HS-5 (cell line): ENCODE measurements at places on chromosomes 5 and 9.

- DNase-seq = no peak
Observed at GRCh38 chr5:55650386-55650785, 61.7 kb downstream of the SLC38A9 start.

- DNase-seq = peak; percentile 48
Observed at GRCh38 chr5:42377496-42377895, 45.7 kb upstream of the GHR start.

GRCh38 chr5:39057734-39058133 lies 16.5 kb downstream of the RICTOR start:
- no peak for DNase-seq

GRCh38 chr5:138819081-138819480 lies 56.1 kb downstream of the LRRTM2 start:
- DNase-seq = no peak

- DNase-seq = no peak
Observed at GRCh38 chr9:75775966-75776691, 114.3 kb upstream of the PCSK5 start.

DNA sequence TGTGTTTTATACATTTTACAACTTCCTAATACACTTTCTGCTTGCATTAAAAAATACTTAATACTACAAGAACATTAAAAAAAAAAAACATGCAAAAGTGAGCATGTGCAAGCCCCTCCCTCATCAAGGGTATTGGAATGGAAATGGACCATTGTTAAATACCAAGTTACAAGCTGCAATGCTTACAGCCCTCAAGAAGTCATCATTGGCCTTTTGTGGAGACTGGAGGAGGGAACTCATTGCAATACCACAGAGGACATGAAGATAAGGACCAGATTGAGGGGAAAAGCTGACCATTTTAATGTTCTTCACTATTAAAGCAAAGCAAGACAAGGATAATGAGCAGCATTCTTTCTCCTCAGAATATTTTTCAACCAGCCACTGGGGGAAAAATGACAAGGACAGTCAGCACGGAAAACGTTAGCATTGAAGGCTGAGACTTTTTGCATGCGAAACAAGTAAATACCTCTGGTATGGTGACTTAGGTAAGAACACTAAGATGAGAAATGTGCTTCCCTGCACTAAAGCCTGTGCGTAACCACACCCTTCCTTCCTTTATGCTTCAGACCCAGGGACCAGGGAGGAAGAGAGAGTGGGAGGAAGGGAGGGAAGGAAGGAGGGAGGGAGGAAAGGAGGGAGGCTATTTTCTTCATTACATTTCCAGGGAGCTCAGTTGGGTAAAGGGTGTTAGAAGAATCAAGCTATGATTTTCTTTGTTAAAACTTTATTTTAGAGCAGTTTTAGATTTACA lies 141.1 kb upstream of the RAPGEF1 start:
- no peak for DNase-seq
